ENCODE measurements at places on chromosomes 4 and X.

- no peak for DNase-seq
Measured at GRCh38 chr4:25879991-25880651, 17.3 kb upstream of the SEL1L3 start.

DNA sequence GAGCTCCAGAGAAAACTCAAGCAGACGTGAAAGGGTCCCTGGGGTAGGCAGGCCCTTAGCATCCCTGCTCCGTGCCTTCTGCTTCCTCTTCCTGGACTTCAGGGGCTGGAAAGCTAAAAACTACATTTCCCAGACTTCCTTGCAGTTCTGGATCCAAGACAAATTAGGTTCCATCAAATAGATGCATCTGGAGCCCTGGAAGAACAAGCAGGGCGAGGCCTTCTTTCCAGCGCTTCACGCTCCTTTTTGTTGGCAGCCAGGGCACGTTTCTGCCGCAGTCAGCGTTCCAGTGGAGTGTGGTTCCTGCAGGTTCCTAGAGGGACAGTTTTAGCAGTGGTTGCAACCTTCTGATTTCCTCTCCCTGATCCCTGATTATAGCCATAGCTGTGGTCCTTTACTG lies 53.6 kb upstream of the MSX1 start:
- no peak for DNase-seq

DNA sequence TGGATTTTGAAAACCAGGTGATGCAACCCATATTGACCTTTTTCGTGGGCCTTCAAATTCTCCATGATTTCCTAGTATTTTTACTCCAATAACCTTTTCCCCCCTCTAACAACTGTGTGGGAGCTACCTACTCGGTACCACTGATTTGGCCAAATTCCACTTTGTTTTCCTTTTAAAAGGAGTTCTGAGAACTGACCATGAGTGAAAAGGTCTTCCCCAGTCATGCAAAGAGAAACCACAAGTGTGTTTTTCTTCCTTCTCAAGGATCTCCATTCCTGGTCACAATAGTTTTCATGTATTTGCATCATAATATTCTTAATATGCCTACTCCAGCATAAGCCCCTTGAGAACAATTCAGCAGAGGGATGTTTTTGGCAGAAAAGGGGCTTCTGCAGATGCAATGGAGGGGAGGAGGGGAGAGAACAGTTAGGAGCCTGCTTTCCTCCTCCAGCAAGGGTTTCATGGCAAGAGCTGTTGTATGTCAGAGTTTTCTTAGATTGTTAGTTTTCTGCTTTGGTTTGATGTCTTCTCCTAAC lies 195.3 kb upstream of the ANXA3 start:
- DNase-seq, result no peak

DNA sequence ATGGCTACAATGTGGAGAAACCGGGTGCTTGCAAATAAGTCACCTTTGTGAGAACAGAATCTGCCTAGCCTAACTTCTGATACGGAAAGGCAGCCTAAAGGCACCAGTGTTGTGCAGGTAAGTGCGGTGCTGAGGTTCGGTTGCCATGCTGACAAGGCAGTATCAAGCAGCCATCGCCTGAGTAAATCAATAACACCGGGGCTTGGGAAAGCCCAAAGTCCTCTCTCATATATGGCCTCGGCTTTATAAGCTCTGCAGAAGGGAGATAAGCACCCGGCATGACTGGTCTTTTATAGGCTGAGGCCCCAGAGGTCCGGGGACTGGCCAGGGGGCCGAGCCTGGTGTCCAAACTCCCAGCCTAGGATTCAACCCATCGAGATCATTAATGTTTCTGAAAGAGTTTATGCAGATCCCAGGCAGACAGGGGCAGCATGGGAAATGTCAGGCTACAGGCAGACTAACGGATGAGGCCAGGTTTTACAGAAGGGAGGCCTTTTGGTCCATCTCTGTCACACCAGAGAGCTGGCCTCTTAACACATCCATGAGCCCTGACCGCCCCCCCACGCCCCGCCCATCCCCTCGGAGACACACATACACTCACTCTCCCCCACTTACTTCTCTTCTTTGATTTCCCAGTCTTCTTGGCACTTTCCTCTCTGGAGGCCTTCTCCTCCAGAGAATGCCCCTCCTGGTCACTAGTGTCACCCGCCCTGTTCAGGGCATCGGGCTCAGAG lies 38.5 kb downstream of the ELF4 start:
- DNase-seq, result no peak

DNA sequence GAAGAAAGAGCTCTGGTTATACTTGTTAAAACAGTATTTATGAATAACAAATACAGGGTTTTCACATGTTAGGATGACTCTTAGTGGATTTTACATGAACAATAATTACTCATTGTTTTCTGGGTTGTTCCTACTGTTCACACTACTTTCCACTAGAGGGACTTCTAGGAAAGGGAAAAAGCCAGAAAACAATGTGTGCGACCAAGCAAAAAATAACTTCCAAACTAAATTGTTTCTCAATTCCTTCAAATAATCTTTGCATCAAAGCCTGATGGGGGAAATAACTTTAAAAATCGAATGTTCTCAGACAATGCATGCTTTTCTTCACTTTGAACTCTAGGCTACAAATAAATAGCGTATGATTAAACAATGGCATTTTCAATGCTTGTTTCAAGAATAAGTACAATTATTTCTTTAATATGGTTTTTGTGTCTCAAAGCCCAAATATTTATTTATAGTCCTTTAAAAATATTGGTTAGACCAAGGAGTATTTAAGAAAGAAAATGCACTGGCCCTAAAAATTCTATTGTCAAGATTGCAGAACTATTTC lies 72.1 kb upstream of the ETNPPL start:
- DNase-seq, result no peak

DNA sequence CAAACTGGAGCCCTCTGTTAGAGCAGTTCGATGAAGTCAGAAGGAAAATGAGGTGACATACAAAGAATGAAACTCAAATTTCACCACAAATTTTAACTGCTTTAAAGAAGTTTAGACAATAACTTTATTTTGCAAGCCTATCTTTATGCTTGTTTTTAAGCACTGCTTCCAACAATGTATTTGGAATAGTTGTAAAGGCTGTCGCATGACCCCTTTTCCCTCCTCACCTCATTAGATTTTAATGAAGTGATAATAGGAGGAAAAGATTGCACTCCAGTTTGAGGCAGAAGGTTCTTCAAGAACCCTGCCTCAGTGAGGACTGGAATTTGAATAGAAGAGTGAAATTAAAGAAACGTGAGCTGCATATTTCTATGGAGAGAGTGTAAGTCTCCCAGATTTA lies 386.1 kb upstream of the NR3C2 start:
- DNase-seq, result no peak

GRCh38 chr4:165301833-165302232 lies 25.6 kb upstream of the MSMO1 start:
- no peak for DNase-seq

DNA sequence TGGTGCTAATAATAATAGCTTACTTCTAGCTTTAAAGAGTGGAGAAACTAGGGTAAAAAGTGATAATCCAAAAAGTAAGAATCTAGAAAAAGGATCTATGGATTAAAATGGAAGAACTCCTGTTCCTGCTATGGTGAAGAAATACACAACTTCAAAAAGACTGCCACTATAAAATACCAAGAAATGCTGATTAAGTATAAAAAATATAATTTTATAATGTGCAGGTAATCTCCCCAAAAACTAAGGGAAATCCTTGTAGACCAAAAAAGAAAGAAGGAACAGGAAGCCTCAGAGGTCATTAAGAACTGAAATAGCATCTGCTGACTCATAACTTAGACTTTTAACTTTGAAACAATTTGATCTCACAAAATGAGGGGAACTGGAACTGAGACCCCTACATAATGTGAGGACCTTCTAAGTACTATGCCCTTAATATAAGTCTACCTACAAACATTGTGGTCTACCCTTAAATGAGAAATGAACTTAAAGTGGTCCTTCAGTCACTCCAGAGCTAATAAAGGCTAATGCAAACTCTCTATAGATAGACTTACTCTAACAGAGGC lies 50.6 kb upstream of the SRPX start:
- no peak for DNase-seq

DNA sequence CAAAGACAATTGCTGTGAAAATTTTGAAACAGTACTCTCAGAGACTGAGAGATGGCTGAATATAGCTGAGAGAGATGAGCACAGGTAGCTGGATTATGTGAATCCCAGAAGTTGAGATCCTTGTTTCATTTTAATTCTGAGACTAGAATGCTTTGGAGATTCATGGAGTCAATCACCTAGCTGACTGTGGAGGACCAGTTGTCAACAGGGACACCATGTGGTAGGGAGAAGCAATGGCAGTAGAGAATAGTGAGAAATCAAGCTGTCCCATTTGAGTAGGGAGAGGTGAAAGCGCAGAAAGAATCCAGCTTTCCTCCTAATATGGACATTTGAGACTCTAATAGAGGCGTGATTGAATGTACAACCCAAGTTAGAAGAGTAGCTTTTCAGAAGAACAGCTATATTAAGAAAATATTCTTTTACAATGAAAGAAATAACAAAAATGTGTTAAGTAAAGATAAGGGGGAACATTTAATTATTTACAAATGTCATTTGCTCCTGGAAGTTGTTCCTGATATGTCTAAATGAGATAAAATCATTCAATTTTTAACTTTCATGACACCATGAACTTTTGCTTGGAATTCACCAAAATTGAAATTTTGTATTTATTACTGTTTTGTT lies 30.3 kb upstream of the GLRB start:
- peak; percentile 12 for DNase-seq

DNA sequence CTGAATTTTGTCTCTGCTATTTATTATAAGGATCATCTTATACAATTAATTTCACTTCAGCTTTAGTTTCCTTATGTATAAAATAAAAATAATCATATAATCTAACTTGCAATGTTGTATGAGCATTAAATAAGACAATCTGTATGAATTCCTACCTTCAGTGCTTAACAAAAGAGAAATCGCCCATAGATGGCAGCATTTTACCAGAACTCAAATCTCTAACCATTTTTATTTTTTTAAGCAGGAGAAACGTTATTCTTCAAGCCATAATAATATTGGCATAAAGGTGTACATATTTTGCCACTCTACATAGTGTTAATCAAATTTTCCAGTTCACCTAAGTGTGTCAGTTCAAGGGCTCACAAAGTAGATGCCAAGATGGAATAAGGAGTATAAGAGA lies 78.8 kb downstream of the TMEM47 start:
- DNase-seq, result no peak

DNA sequence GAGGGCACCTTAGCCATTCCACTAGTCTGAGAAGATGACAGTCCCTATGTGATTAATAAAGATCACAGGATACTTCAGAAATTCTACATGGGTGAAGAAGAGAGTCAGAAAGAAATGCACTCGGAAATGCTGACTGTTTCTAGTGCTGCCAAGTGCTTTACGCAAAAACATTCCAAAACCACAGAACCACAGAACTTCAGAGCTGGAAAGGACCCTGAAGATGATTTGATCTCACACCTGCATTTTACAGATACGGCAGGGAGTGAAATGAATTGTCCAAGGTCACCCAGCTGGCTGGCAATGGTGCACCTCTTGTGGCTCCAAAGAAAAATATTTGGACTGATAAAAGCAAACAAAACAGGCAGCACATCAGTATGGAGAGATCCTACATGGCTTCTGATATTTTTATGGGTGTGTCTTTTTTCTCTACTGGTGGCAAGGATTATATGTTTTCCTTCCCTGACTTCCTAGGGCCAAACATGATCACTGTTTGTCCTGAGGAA lies 115.9 kb downstream of the MAML3 start:
- no peak for DNase-seq

GRCh38 chrX:13194291-13195103 lies 125.4 kb downstream of the ATXN3L start:
- DNase-seq, result peak; percentile 54

- DNase-seq, result no peak
Measured at GRCh38 chrX:108735679-108736508, 469 bp downstream of the IRS4 start.

GRCh38 chr4:100782356-100782755 lies 264.5 kb upstream of the EMCN start:
- DNase-seq, result no peak

DNA sequence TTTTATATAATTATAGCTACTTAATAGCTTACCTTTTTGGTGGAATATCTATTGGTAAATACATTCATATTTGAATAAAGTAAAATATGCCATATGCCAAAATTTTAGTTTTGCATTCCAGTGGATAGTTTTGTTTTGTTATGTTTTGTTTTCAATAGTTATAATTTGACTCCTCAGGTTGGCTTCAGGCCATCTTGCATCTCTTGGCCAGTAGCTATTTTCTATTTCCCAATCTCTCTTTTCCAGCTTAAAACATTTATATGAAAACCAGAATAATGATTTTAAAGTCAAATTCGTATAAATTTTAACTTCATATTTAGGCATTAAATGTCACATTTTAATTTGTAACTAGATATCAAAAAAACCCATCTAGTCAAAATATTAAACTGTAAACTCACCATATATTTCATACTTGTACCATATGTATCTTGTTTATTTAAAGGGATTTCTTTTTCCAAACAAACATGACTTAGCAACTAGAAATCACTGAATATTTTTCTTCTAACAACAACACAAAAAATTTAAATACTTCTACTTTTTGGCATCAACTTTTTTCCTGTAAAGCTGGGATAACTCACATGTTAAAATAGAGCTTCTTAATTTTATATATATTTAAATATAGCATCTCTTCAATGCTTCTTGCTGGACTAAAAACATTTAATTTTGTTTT lies 1209.6 kb downstream of the PCDH7 start:
- DNase-seq, result no peak

DNA sequence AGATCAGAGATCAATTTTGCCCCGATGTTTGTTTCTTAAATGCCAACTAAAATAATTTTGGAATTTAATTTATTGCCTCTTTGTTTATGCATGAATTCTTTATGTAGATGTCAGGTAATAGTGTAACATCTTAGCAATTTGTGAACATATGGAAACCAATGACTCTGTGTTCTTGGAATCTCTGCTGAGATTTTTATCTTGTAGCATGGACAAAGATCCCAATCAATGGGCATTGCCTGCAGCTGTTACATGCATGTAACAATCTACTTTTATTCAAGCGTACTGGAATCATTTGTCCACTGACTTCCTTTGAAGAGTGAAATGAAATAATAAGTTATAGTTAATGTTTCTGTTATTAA lies 61.6 kb upstream of the ARSJ start:
- no peak for DNase-seq

GRCh38 chrX:44022964-44023363 lies 49.8 kb upstream of the NDP start:
- DNase-seq, result no peak

DNA sequence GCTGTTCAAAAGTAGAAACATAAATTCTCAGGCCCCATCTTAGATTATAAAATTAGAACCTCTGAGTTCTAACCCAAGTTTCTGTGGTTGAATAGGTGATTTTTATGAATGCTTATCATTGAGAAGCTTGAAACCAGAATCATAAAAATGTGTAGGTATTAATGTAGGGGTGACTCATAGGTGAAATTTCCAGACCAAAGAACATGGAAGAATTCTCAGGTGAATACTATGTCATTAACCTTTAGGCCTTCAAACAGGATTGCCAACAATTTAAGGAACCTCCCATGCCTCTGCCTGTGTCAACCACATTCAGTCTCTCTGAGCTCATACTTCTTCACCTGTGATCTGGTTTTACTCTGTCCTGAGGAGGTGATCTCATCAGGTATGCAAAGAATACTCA lies 177.8 kb downstream of the NPFFR2 start:
- DNase-seq, result no peak

GRCh38 chr4:26197018-26197779 lies 123.6 kb upstream of the RBPJ start:
- no peak for DNase-seq
